Ovary (tissue), 10 donors: ENCODE measurements at places on chromosomes 16 and 17. TPM values are rescaled to one million over a fixed set of nuclear protein-coding genes. Genes with fewer than 3 reads are reported as not detected.

The CYBA gene
- 51.5 TPM for polyA plus RNA-seq

The FSCN2 gene
- polyA plus RNA-seq: 1.6 TPM

The NATD1 gene
- polyA plus RNA-seq: 6.7 TPM

The CHMP6 gene
- polyA plus RNA-seq: 25.6 TPM

The CX3CL1 gene
- 9.9 TPM for polyA plus RNA-seq

The TEKT5 gene
- polyA plus RNA-seq: 0.30 TPM

The TAC4 gene
- polyA plus RNA-seq: not detected

The MILR1 gene
- polyA plus RNA-seq: 2.0 TPM

The ITGA2B gene
- polyA plus RNA-seq: 1.6 TPM

The PHKB gene
- 44.0 TPM for polyA plus RNA-seq

The TBX4 gene
- not detected for polyA plus RNA-seq

The CACNG3 gene
- polyA plus RNA-seq: not detected

The FBXL16 gene
- polyA plus RNA-seq: 0.22 TPM

The ATP2C2 gene
- polyA plus RNA-seq: not detected

The GRAP gene
- 1.9 TPM for polyA plus RNA-seq

The MED1 gene
- 11.0 TPM for polyA plus RNA-seq

The EVPLL gene
- polyA plus RNA-seq: not detected

The PYDC1 gene
- not detected for polyA plus RNA-seq

The HID1 gene
- polyA plus RNA-seq: 4.1 TPM

The KCNJ16 gene
- 7.2 TPM for polyA plus RNA-seq

The PDF gene
- polyA plus RNA-seq: 2.4 TPM

The MAF gene
- polyA plus RNA-seq: 41.1 TPM

The DUSP14 gene
- 11.0 TPM for polyA plus RNA-seq

The SLC38A8 gene
- polyA plus RNA-seq: not detected

The ASPHD1 gene
- polyA plus RNA-seq: 1.1 TPM

The TPSB2 gene
- polyA plus RNA-seq: 17.3 TPM

The KRT32 gene
- polyA plus RNA-seq: 0.33 TPM

The HS3ST4 gene
- polyA plus RNA-seq: not detected

The YBX2 gene
- polyA plus RNA-seq: 0.33 TPM

The CCL7 gene
- polyA plus RNA-seq: not detected

The TIMP2 gene
- polyA plus RNA-seq: 1,422 TPM

The OR1A1 gene
- not detected for polyA plus RNA-seq

The CNGB1 gene
- polyA plus RNA-seq: not detected

The TBC1D26 gene
- not detected for polyA plus RNA-seq

The NEURL4 gene
- polyA plus RNA-seq: 32.8 TPM

The IGF2BP1 gene
- not detected for polyA plus RNA-seq

The ITPRIPL2 gene
- polyA plus RNA-seq: 11.4 TPM

The SCIMP gene
- 8.3 TPM for polyA plus RNA-seq

The HBA2 gene
- 32.1 TPM for polyA plus RNA-seq

The CPNE7 gene
- polyA plus RNA-seq: 0.90 TPM

The KRTAP1-5 gene
- 0.06 TPM for polyA plus RNA-seq

The FAM83G gene
- 1.3 TPM for polyA plus RNA-seq

The ETV4 gene
- 0.39 TPM for polyA plus RNA-seq

The EFTUD2 gene
- polyA plus RNA-seq: 111 TPM

The SHCBP1 gene
- 0.46 TPM for polyA plus RNA-seq

The ITGAL gene
- polyA plus RNA-seq: 0.90 TPM

The CA7 gene
- polyA plus RNA-seq: not detected

The DHX58 gene
- polyA plus RNA-seq: 22.2 TPM

The MT1M gene
- polyA plus RNA-seq: 1.4 TPM

The CFDP1 gene
- 173 TPM for polyA plus RNA-seq

The MYADML2 gene
- not detected for polyA plus RNA-seq
